ENCODE measurements at places on chromosomes 2 and 18. TPM values are rescaled to one million over a fixed set of nuclear protein-coding genes. Genes with fewer than 3 reads are reported as not detected.

RGPD3 gene
- 0.39 TPM for total RNA-seq

KCNF1 gene
- 0.24 TPM for total RNA-seq

GALNT13 gene
- not detected for total RNA-seq

SIGLEC15 gene
- total RNA-seq, result 0.06 TPM

ASB18 gene
- 1.1 TPM for total RNA-seq

DNA sequence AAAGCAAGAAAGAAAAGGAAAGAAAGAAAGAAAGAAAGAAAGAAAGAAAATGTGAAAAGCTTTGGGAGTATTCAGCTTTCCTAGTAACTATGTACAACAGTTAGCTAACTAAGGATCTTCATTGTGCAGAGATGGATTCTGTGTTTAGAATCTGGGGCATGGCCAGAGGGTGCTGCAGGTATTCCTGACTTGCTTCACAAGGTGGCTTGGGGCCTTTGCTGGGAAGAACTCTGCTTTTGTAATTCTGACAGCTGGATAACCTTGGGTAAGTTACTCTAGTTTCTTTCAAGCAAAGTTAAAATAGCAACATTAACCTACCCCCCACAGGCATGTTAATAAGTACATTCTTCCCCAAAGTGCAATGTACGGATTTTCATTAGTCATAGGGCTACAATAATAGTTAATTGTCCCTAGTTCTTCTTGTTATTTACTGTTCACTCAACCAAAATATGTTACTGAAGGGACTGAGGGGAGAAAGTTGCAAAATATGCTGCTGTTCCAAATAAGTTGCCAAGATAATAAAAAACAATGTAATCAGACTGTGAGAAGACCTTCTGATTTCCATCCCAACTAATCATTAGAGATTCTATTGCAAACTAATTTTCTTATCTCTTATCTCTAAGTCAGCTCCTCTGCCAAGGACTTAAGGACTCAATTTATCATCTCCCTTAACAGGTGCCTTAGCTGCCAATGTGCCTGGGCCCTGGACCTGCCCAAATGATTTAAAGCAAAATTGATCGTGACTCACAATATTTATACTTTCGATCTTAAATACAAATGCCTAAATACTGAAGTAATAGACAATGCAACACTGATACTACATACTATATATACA, 50.3 kb downstream of the SERPINB8 start:
- H3K4me1 ChIP-seq, result no peaks in the 10 kb centered on the region
- DNase-seq, result no peak
- no peaks in the 10 kb centered on the region for H3K36me3 ChIP-seq
- peaks cover 6% of the 10 kb centered on the region for H3K27me3 ChIP-seq
- H3K27ac ChIP-seq, result no peak overlapping the region

DNA sequence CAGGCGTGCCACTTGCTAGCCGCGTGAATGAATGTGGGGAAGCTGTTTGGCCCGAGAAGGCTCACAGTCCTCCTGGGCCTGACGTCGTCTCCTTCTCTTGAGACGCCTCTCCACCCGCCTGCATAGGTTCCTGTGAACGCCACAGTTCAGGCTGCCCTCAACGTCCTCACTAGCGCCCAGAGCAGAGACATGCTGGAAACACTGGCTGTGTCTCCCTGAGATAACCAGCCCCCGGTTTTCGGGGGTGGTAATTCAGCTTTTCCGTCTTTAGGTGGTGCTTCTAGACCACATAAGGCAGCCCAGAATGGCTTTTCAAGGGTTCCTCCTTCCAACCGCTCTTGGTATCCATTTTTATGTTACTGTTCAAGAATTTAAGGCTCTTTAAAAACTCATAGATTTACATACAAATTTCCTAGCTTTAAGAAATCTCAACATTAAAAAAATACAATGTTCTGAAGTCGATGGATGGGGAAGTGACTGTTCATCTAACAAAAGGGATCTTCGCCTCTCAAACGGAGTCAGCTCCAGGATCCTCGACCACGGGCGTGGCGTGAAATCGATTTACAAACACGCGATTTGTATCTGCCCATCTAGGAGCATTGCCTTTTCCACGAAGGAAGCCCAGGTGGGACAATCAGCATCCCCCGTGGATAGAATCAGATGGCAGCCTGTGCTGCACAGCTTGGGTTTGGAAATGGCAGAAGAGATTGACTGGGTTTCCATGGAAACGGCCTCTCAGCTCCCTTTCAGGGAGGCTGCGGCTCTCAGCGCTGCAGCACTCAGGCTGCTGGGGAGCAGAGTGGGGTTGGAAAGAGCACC, 110.6 kb upstream of the PXDN start:
- no peak overlapping the region for H3K4me3 ChIP-seq
- peaks cover 4% of the 10 kb centered on the region for H3K4me1 ChIP-seq
- H3K27ac ChIP-seq, result no peak overlapping the region

DNA sequence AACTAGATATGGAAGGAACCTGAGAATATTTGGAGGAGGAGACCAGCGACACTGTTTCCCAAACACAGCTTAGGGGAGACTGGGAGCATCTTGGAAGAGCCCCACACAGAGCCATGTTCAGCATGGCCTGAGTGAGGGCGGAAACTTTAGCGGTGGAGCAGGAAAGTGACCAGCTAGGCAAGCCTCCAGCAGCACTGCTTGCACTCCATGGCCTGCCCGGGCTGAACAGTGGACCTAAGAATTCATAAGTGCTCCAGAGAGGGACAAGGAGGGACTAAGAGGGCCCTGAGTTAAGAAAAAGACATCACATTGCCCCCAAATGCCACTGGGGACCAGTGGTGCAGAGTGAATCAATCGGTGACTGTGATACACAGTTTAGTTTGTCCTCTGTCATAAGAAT, 566.4 kb downstream of the TNS1 start:
- no peak overlapping the region for H3K4me3 ChIP-seq
- no peak overlapping the region for H3K27ac ChIP-seq
- peaks cover 7% of the 10 kb centered on the region for H3K4me1 ChIP-seq

DNA sequence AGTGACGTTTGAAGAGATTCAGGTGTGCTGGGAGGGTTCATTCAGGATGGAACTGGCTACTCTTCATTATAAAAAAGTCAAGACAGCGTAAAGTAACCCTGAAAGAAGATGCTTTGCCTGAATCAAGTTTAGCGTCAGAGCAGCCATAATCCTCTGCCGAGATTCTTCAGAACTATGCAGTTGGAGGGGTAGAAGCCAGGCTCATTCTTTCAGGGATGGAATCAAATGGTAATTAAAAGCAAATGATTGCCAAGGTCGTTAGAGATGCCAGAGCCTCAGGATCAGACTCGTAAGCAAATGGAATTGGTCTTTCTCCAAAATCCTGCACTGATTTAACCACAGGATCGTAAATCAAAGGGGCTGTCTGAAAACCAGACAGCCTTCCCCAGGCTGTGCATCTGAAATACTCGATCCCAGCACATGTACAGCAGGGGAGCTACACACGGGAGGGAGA, 21.9 kb downstream of the APCDD1 start:
- DNase-seq, result no peak
- H3K4me1 ChIP-seq, result no peaks in the 10 kb centered on the region
- H3K4me3 ChIP-seq, result no peak overlapping the region
- no peaks in the 10 kb centered on the region for H3K36me3 ChIP-seq
- no peak overlapping the region for H3K27ac ChIP-seq
- peaks cover 21% of the 10 kb centered on the region for H3K27me3 ChIP-seq

- no peak overlapping the region for H3K27ac ChIP-seq
- peak; percentile 75 for DNase-seq
- H3K36me3 ChIP-seq, result no peaks in the 10 kb centered on the region
These were observed 13.1 kb downstream of the DAW1 start for GRCh38 chr2:227884511-227884947.

- no peak for DNase-seq
- no peaks in the 10 kb centered on the region for H3K27me3 ChIP-seq
These were observed 95.2 kb upstream of the BOD1L2 start for GRCh38 chr18:57051657-57052044.

DNA sequence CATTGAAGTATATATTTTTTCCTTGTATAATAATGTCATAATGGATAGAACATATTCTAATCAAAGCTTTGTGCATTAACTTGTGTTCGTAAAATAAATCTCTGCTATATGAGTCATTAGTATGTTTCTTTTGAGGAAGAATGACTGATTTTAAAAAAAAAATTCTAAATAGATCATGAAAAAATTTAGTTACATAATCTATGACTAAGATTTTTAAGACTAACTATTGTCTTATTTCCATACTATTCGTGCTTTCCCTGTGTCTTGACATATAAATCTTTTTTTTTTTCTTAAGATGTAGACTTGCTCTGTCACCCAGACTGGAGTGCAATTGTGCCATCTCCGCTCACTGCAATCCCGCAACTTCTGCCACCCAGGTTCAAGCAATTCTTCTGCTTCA, 226.1 kb downstream of the DSEL start:
- H3K36me3 ChIP-seq, result no peaks in the 10 kb centered on the region
- no peak overlapping the region for H3K27ac ChIP-seq
- no peaks in the 10 kb centered on the region for H3K4me1 ChIP-seq
- no peak for DNase-seq
- no peak overlapping the region for H3K4me3 ChIP-seq

DNA sequence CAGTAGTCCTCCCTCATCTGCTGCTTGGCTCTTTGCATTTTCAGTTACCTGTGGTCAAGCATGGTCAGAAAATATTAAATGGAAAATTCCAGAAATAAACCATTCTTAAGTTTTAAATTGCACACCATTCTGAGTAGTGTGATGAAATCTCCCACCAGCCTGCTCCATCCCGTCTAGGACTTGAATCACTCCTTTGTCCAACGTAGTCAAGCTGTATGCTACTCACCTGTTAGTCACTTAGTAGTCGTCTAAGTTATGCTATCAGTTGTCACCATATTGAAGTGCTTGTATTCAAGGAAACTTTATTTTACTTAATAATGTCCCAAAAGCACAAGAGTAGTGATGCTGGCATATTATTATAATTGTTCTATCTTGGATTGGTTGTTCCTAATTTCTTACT, 172.5 kb downstream of the FIGN start:
- H3K36me3 ChIP-seq, result no peaks in the 10 kb centered on the region
- H3K27me3 ChIP-seq, result no peaks in the 10 kb centered on the region
- no peak overlapping the region for H3K4me3 ChIP-seq

DNA sequence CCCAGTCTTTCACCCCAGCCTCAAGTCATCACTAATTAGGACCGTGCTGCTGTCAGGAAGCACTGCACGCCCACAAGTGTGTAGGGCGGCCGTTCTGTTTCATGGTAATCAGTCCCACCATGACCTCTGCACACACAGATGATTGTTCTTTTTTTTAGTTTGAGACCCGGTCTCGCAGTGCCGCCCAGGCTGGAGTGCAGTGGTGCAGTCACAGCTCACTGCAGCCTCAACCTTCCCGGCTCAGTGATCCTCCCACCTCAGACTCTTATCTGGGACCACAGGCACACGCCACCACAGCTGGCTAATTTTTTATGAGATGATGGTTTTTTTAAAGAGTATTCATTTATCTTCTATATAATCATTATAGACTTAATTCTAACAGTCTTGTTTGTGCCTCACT, 1.8 kb upstream of the IAH1 start:
- peaks cover 17% of the 10 kb centered on the region for H3K4me1 ChIP-seq
- no peak for DNase-seq
- peaks cover 68% of the 10 kb centered on the region for H3K36me3 ChIP-seq
- no peak overlapping the region for H3K4me3 ChIP-seq
- H3K27me3 ChIP-seq, result no peaks in the 10 kb centered on the region

- H3K27ac ChIP-seq, result no peak overlapping the region
- no peak for DNase-seq
- H3K27me3 ChIP-seq, result peaks cover 63% of the 10 kb centered on the region
- H3K4me3 ChIP-seq, result no peak overlapping the region
- H3K36me3 ChIP-seq, result no peaks in the 10 kb centered on the region
These were observed 2.2 kb downstream of the LRATD1 start for GRCh38 chr2:14634489-14635390.

- no peak overlapping the region for H3K27ac ChIP-seq
- H3K36me3 ChIP-seq, result no peaks in the 10 kb centered on the region
- DNase-seq, result no peak
- H3K4me3 ChIP-seq, result no peak overlapping the region
- no peaks in the 10 kb centered on the region for H3K27me3 ChIP-seq
These were observed 194.3 kb downstream of the MYCN start for GRCh38 chr2:16134436-16135165.

DNA sequence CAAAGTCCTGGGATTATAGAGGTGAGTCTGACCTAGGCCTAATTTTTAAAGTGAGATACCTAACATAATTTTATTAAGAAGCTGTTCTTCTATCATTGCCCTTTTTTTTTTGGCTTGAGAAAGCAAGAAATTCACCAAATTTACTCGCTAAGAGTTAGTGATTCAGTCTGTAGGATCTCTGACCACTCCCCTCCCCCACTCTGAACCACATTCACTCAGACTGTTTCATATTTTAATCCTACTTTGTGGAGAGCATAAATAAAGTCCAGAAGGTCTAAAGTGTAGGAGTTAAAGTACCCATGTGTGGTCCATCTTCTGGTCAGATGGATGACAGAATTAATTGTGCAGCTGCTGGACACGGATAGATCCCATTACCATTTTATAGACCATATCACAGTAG, 115.8 kb upstream of the MGAT5 start:
- no peaks in the 10 kb centered on the region for H3K36me3 ChIP-seq
- no peak overlapping the region for H3K27ac ChIP-seq
- H3K4me3 ChIP-seq, result no peak overlapping the region

DNA sequence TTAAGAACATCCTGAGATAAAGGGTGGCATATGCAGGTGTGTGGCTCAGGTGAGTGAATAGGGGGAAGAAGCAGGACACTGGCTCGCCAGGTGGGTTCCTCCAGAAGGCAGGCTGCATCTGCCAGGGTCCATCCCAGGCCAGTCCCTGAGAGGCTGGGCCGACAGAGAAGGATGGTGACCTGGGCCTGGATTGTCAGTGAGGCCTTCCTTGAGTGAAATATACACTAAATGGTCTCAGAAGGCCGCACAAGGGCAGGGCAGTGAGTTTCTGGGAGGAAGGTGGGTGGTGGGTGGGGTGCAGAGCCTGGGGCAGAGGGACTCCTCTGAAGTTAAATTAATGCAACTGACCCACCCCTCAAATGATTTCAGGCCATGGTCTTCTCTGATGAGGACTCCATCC, 182.1 kb downstream of the ANKRD30B start:
- no peak overlapping the region for H3K27ac ChIP-seq
- no peaks in the 10 kb centered on the region for H3K36me3 ChIP-seq
- DNase-seq, result no peak
- no peaks in the 10 kb centered on the region for H3K4me1 ChIP-seq
- H3K27me3 ChIP-seq, result no peaks in the 10 kb centered on the region

DNA sequence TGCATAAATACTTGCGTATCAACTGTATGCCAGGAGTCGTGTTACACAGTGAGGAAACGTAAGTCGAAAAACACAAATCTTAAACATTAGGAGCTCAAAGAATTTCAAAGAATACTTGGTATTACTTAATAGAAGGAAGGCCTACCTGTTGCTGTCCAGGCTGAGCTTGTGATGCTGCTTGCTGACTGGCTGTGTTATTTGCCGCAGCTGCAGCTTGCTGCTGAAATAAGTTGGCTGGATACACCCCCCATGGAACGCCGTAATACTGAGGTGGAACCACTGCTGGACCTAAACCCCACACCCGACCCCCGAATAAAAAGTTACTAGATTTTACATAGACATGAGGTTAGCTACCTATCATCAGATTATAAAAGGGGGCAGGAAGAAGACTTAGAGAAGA, 56.4 kb downstream of the PUM2 start:
- DNase-seq, result no peak
- no peaks in the 10 kb centered on the region for H3K27me3 ChIP-seq
- H3K4me1 ChIP-seq, result peaks cover 7% of the 10 kb centered on the region
